Peyer's patch (tissue), 4 donors: ENCODE measurements at places on chromosomes 16 and 17. TPM values are rescaled to one million over a fixed set of nuclear protein-coding genes. Genes with fewer than 3 reads are reported as not detected.
A peak's percentile ranks its signal among the peaks of the same experiment; 100 is the strongest.

DNA sequence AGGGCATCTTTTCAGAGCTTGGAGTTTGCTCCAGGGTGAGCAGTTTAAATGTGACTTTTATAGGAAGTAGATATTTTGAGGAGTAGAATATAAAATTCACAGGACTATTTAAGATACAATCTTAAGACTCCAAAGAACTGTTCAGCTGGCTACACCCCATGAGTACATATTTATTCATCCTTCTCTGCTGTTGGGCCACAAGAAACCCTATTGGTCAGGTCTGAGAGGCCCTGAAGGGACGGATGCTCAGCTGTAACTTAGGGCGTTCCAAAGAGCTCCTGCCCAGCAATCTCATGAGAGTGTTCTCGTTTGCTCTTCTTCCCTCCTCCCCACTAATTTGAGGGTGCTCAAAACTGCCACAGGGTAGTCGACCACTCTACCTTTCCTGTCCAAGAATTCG is 7.3 kb downstream of the ST6GALNAC2 start:
- DNase-seq = no peak

DNA sequence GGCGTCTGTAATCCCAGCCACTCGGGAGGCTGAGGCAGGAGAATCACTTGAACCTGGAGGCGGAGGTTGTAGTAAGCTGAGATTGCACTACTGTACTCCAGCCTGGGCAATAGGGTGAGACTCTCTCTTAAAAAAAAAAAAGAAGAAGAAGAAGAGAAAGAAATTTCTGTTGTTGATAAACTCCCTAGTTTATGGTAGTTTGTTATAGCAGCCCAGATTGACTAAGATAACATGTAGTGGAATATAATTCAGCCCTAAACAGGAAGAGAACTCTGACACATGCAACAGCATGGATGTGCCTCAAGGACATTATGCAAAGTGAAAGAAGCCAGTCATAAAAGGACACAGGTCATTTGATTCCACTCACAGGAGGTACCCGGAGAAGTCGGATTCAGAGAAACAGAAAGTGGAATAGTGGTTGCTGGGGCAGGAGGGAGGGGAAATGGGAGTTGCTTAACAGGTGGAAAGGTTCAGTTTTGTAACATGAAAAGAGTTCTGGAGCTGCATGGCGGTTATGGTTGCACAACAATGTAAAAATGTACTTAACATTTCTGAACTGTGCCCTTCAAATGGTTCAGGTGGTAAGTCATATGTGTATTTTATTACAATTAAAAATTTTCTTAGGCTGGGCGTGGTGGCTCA is 26.0 kb upstream of the PRM1 start:
- no peak for DNase-seq

DNA sequence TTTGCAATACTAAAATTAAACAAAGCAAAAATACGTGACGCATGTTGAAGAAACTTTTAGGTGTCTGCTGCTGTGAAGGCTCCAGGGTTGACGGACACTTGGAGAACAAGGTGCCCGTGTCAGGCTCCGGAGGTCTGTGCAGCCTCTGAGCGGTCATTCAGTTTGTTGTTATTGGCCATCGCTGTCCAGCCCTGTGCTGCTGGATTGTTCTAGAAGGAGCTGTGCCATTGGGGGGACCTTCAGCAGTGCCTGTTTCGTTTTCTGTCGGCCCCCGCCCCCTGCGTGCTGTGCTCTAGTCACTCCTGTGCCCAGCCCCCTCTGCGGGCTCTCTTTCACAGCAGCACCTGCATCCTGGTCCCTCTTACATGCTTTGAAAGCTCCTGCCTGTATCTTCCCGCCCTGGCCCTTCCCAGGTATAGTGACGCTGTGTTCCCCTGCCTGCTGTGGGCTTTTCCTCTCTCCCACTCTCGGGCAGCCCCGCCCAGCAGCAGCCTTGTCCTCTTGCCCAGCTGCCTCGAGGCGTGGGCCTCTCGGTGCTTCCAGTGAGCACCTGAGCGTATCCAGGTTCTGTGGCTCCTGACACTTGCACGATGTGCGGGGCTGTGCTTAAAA is 50.7 kb downstream of the RNF213 start:
- DNase-seq = peak; percentile 38

DNA sequence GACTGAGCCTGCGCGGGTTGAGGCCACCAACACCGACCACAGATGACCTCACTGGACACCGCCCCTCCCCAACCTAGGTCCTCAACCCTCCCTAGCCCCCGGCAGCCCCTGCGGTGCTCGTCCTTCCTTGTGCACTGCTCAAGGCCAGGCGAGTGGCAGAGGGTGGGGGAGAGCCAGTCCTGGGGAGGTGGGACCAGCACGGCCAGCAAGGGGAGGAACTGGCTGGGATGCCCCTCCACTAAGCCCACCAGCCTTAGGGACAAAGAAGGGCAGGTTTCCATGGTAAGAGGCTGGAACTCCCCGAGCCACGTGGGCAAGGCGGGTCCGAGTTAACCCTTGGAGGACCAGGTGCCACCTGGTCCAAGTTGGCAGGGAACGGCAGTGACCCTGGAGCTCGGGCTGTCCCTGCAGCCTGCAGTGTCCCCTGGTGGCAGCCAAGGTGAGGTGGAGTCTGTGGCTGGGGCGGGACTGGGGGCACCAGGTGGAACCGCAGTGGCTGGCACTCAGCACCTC is 9.2 kb downstream of the FSCN2 start:
- peak; percentile 81 for DNase-seq

GRCh38 chr16:2151188-2152091 is 3.0 kb downstream of the RAB26 start:
- DNase-seq = no peak

DNA sequence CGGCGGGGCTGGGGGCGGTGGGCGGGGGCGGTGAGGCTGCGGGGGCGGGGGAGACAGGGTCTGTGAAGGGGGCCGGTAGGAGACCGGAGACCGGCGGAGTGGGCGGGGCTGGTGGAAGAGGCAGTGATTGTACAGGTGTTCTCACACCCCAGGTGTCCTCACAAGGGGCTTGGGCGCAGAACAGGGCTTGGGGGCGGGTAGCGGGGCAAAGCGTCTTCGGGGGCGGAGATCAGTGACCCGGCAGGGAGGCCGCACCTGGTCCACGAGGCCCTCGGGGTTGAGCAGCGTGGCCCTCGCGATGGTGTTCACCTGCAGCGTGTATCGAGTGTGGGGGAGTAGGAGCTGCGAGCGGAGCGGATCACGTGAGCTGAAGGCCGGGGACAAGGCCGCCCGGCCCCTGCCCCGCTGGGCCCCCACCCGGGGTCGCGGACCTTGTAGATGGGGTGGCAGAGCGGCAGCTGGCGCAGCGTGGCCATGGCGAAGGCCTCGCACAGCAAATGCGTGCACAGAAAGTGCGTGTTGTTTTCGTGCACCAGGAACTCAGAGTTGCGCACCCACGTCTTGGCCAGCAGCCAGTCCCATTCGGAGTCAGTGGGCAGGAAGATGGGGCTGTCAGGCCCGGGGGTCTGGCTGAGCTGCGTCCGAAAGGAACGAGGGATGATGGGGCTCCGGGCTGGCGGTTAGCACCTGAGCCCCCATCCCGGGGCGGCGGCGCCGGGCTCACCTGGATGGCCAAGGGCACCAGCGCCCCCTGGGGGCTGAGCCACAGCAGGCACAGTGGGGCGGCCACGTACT is 8.5 kb downstream of the ALOXE3 start:
- peak; percentile 85 for DNase-seq

DNA sequence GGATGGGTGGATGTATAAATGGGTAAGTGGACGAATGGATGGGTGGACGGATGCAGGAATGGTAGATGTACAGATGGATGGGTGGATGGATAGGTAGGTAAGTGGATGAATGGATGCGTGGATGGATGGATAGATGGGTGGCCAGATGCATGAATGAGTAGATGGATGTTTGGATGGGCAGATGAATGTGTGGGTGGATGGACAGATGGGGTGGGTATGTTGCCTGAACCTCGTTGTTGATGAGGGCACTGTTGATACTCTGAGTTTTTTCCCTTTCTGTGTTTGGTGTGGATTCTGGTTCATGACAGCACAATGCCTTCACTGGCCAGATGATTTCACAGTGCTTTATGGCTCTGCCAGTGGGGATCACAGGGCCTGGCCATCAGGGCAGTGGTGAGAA is 208.3 kb downstream of the NPIPB11 start:
- DNase-seq = peak; percentile 30

- no peak for DNase-seq
Observed at GRCh38 chr17:17605729-17606088, 14.2 kb upstream of the PEMT start.

DNA sequence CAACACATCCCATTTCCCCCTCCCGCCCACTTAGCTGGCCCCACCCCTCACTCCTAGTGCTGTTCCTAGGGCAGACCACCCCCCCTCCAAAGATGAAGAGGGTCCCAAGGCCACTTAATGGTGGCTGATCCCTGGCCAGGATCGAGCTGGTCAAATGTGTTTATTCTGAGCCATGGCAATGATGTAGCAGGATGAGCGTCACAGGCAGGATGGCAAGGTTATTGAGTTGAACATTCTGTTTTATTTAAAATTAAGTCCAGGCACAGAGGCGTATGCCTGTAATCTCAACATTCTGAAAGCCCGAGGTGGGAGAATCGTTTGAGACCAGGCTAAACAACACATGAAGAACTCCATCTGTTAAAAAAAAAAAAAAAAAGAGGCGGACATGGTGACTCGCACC is 12.2 kb downstream of the ZNF423 start:
- DNase-seq = no peak

GRCh38 chr16:22890976-22891375 is 77.0 kb downstream of the HS3ST2 start:
- no peak for DNase-seq

DNA sequence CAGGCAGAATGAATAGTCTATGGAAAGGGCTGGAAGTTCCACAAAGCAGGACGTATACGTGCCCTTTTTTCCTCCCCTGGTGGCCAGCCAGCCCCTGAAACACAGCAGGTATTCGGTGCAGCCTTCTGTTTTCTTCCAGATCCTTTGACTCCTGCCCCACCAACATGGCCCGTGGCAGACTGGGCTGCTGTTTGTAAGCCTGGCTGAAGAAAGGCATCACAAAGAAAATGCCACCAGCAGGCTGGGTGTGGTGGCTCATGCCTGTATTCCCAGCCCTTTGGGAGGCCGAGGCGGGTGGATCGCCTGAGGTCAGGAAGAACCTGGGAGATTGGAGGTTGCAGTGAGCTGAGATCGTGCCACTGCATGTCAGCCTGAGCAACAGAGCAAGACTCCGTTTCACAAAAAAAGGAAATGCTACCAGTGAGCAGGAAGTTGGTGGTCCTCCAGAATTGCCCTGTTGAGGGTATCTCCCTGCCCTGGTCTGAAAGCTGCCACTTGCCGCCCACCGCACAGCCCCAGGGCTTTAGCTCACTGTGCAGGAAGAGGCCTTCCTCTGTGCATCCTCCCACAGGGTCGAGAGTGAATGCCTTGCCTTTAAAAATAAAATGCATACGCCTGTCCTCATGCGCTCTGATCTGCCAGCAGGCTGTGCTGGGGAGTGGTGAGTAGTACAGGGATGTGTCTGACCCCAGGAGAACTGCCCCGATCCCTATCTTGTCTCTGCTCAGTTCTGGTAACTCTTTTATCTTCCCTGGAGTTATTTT is 587.7 kb downstream of the MAF start:
- DNase-seq = no peak

DNA sequence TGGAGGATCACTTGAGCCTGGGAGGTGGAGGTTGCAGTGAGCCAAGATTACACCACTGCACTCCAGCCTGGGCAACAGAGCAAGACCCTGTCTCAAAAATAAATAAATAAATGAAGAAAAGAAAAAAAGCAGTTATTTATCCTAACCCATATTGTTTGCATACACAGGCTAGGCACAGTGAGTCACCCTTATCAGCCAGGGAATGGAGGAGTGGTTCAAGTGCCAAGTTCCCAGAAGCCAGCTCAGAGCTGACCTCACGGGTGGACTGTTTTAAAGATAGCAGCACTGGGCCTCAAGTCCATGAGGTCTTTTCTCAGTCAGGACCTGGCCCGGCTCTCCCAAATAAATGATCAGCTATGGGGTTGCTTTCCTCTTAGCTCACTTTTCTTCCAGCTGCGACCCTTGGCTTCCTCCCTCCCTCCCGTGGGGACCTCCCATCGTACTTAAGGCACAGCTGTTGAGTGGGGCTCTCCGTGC is 22.6 kb upstream of the MGAT5B start:
- no peak for DNase-seq

DNA sequence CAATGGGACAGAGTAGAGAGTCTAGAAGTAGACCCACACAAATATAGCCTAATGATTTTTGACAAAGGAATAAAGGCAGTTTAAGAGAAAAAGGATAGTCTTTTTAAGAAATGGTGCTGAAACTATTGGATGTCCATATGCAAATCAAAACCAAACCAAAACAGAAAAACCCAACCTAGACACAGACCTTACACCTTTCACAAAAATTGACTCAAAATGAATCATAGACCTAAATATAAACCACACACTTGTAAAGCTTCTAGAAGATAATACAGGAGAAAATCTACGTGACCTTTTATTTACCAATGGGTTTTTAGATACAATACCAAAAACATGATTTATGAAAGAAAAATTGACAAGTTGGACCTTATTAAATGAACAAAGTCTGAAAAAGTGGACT is 66.4 kb upstream of the MPHOSPH6 start:
- no peak for DNase-seq

DNA sequence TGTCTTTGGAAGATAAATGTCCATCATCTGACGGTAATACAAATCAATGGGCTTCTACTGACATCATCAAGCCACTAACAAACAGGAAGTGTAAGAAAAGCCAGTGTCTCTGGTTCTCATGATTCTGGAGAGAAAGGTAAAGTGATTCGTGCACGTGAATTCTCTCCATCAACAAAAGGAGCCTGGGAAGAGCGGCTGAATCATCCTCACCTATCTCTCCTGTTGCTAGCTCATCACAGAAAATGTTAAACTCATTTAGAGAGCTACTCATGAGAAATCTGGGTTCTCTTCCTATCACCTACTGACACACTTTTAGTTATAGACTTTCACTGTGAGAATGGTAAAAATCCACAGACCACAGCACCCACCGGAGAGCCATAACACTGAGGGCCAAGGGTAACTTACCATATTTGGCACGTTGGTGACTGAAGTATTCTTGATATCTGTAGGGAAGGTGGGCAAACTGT is 70.3 kb downstream of the CREBBP start:
- DNase-seq = no peak

DNA sequence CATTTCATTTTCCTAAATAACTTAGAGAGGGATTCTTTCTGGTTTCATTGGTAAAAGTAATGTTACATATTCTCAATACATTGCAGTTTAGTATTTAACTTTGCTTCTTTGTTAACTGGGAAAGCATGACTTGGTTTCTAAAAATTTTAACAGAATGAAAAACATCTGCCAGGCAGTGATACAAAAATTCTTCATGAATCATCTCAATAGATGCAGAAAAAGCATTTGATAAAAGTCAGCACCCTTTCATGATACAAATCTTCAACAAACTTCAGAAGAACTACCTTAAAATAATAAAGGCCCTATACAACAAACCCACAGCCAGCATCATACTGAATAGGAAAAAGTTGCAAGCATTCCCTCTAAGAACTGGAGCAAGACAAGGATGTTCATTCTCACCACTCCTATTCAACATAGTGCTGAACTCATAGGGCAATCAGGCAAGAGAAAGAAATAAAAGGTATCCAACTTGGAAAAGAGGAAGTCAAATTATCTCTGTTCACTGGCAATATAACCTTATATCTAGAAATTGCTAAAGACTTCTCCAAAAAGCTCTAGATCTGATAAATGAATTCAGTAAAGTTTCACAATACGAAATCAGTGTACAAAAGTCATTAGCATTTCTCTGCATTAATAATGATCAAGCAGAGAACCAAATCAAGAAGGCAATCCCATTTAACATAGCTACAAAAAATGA is 50.4 kb downstream of the SLFN5 start:
- no peak for DNase-seq

The C1QTNF1 gene
- 20.6 TPM for total RNA-seq

The AGRP gene
- not detected for total RNA-seq

The RCVRN gene
- not detected for total RNA-seq

The TTC19 gene
- 95.7 TPM for total RNA-seq

The PHKB gene
- 180 TPM for total RNA-seq

The TPSAB1 gene
- total RNA-seq = 59.6 TPM

The DPEP3 gene
- total RNA-seq = not detected
